Transverse colon (tissue), 4 donors: ENCODE measurements at places on chromosomes 2 and 18.
A peak's percentile ranks its signal among the peaks of the same experiment; 100 is the strongest.

DNA sequence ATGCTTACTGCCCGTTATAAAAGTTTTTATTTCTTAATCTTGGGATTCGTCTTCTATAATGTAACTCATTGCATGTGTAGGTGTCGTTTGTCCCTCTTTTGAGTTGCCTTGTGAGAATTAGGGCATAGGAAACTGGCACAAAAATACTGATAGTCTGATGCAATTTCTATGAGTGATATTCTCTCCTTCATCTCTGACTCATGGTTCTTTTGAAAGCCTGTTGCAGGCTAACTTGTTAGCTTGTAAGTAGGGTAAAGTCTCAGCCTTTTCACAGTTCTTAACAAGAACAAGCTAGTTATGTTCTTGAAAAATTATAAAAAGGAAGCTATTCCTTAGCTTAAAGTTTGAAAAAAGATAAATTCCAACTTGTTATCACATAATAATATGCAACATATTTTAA is 1085.4 kb upstream of the NRXN1 start:
- DNase-seq = no peak

- DNase-seq = no peak
These were observed 40.5 kb upstream of the PEX13 start for GRCh38 chr2:60976875-60977561.

GRCh38 chr18:77001041-77001440 is 131.5 kb downstream of the MBP start:
- no peak for DNase-seq

- no peak for DNase-seq
These were observed 318.5 kb upstream of the CWC22 start for GRCh38 chr2:180325416-180326120.

DNA sequence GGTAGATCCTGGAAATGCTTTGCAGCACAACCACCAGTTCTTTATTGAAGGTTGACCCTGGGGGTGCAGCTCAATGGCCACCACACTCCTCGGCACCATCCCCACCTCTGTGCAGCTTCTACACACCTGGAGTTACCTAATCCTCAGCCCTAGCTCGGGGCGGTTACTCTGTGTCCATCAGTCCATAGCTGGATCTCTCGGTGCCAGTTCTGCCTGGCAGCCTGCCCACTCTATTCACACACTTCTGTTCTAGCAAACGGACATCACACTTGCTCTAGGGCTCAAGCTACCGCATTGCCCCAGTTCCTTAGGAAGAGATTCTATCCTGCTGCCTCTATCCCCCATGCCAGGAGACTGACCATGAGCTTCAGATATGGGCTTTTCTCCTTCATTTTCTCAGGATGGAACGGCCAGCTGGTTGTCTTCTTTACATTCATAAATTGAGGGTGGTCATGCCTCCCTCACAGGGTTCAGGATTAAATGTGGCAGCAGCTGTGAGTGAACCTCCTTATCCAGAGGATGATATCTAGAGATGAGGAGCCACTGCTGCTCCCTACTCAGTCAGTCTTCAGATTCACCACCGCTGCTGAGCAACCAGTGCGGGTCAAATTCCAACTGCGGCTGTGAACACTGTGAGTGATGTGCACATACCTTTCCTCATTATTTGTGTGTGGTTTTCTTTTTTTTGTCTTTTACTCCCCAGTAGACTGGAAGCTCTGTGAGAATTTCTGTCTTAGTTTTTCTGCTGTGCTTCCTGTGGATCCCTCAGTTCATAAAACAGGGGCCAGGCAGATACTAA is 66.9 kb upstream of the TRIB2 start:
- DNase-seq = no peak

DNA sequence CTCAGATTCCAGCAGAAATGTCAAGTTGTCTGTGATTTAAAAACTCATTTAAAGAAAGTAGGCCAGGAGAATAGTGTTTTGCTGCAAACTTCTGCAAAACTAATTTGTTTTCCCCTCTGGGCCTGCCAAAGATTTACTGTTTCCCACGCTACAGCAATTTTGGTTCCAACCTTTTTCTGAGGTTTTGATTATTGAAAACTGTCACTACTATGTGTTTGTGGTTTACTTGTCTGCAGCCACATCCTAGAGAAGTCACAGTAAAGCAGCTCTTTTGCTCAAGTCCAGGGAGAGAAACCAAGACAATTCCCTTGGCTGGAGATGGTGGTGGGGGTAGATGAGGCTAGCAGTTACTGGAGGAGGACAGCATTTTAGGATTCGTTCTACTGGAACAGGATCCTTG is 12.8 kb downstream of the IL1R2 start:
- no peak for DNase-seq

GRCh38 chr18:49874238-49874637 is 60.9 kb upstream of the ACAA2 start:
- no peak for DNase-seq

DNA sequence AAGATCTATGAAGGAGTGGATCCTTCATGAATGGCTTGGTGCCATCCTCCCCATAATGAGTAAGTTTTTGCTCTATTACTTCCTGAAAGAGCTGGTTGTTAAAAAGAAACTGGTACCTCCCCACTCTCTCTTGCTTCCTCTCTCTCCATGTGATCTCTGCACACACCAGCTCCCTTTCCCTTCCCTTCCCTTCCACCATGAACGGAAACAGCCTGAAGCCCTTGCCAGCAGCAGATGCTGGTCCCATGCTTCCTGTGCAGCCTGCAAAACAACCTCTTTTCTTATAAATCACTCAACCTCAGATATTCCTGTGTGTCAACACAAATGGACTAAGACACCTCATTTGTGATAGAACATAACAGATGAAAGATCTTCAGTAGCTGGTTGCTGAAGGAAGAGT is 303.5 kb upstream of the ACVR2A start:
- no peak for DNase-seq

- no peak for DNase-seq
These were observed 51.3 kb downstream of the ZNF516 start for GRCh38 chr18:76443519-76444445.

DNA sequence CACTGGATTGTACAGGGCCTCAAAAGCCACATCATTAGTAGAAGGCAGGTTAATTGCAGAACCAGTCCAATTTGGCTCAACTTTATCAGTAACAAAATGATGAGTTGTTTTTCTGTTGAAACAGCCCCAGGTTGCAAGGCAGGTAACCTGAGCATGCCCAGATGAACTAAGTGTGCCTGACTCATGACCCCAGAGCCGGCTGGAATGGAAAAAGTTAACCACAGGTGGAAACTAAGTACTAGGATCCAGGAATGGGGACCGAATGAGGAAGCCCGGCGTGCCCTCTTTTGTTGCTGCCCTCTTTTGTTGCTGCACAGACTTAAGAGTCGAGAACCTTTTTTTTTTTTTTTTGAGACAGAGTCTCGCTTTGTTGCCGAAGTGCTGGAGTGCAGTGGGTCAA is 79.5 kb upstream of the YWHAQ start:
- DNase-seq = no peak

DNA sequence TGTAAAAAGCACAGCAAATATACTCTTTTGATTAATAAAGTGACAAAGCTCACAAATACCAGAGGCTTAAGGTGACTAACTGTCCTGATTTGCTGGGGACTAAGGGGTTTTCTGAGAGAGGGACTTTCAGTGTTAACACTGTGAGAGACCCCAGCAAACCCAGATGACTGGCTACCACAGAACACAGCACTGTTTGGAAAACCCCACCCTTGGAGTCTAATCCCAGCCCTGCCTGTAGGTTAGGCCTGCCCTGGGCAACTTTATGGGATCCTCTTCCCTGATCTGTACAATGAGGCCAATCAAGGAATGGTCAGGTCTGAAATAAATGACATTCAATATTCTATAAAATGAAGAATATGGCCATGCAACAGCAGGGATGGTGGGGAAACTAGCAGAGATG is 30.5 kb upstream of the CTAGE1 start:
- no peak for DNase-seq

DNA sequence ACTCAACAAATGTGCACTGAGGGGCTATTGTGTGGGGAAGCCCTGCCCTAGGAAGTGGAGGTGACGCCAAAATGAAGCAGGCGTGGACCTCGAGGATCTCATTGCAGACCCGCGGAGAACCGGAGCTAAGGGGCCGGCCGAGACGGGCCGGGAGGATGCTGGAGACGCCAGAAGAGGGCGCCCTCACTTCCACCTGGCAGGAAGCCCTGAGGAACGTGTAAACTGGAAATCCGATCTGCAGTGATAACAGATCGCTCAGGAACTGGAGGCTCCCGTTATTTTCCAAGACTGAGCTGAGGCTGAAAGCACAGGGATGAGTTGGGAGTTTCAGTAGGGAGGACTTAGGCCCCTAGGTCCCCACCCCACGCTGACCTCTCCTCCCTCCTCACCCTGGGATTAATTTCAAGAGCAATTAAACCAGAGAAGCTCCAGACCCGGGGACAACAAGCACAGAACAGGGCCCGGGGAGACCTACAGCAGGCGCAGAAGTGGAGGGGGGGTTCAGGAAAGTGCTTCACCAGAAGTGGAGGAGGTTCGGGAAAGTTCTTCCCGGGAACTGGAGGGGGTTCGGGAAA is 7.7 kb upstream of the COL6A3 start:
- peak; percentile 81 for DNase-seq

GRCh38 chr2:176566496-176566895 is 297.3 kb downstream of the MTX2 start:
- DNase-seq = no peak

DNA sequence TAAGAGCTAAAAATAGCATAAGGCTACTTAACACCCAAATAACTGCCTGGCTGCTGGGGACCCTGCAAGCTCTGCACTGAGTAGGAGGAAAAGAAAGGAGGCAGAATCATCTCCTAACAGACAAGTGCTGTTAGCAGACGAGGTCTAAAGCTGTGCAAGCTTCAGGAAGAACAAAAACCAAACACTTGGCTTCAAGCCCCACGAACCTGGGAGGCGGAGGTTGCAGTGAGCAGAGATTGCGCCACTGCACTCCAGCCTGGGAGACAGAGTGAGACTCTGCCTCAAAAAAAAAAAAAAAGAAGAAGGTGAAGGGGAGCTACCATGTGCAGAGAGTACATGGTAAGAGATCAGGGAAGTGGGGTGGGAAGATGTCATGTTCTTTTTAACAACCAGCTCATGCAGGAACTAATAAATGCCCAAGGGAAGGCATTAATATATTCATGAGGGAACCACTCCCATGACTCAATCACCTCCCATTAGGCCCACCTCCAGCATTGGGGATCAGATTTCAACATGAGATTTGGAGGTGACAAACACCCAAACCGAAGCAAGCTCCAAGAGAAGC is 28.8 kb upstream of the INO80C start:
- peak; percentile 18 for DNase-seq

DNA sequence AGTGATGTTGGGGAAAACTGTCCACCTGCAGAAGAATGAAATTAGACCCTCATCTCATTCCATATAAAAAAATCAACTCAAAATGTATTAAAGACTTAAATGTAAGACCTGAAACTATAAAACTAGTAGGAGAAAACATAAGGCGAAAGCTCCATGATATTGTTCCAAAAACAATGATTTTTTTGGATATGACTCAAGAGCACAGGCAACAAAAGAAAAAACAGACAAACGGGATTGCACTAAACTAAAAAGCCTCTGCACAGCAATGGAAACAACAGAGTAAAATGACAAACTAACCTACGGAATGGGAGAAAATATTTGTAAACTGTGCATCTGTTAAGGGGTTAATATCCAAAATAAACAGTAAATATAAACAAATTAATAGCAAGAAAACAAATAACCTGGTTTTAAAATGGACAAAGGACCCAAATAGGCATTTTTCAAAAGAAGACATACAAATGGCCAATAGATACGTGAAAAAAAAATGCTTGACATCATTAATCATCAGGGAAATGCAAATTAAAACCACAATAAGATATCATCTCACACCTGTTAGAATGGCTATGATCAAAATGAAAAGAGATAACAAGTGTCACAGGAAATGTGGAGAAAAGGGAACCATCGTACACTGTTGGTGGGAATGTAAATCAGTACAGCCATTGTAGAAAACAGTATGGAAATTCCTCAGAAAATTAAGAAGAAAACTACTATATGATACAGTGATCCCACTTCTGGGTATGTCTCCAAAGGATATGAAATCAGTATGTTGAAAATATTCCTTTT is 26.6 kb downstream of the LRRFIP1 start:
- no peak for DNase-seq

GRCh38 chr18:41600693-41601391 is 354.2 kb upstream of the PIK3C3 start:
- DNase-seq = no peak

DNA sequence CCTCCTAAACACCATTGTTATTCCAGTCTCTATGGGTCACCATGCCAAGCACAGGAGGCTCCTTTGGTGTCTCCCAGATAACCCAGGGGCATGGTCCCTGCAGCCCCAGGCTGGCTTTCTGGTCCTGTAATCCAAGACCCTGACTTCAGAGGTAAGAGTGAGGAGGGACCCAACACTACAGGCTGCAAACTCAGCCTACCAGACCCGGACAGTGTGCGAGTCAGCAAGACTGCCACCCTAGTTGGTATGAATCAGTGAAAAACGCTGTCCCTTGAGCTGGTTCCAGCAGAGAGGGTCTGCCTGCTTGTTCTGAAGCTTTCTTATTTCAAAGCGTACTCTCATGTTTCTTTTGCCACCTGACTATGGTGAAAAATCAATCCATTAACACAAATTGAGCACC is 47.6 kb upstream of the ZFP36L2 start:
- DNase-seq = no peak

GRCh38 chr2:35339211-35339610 is 1016.4 kb upstream of the CRIM1 start:
- DNase-seq = no peak

GRCh38 chr2:96887493-96888012 is 17.7 kb upstream of the SEMA4C start:
- DNase-seq = no peak

GRCh38 chr2:239955989-239956817 is 68.9 kb downstream of the NDUFA10 start:
- DNase-seq = no peak

DNA sequence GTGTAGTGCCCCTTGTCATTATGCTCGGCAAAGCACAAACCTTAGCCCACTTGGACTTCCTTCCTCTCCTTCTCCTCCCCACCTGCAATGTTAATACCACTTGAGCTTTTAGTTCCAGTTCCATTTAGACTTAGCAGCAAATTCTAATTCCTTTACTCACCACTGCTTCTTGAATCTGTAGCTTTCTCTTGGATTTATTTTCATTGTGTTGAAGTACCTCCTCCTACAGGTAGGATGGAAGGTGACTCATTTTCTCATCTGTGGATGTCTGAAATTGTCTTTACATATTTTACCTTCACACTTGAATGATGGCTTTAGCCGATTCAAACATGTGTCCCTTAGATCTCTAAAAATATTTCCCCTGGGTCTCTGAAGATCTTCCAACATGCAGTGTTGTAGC is 32.8 kb upstream of the BIN1 start:
- no peak for DNase-seq

DNA sequence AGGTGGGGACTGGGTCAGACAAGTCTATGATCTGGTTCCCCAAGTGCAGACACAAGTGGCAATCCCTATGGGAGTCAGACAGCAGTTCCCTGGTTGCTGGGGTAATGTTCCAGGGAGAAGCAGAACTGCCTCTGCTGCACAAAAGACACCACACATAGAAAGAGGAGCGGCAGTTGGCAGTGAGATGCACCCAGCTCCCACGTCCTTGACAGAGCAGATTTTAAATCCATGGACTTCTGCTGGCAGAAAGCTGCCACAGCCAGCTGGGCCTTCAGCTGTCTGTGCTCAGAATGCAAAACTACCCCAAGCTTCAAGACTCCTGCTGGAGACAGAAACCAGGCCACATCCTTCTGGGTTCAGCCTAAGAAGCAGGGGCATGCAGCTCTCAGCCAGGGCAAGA is 147.2 kb downstream of the ETAA1 start:
- no peak for DNase-seq
